CD4-positive, alpha-beta T cell treated with Interferon alpha-2 for 1 hour (primary cell): ENCODE measurements at places on chromosomes 3 and 15.

GRCh38 chr3:191347228-191347627 lies 16.9 kb upstream of the UTS2B start:
- DNase-seq: no peak

- peak; percentile 94 for DNase-seq
These were observed 252 bp upstream of the ARMC8 start for GRCh38 chr3:138186803-138187295.

GRCh38 chr15:22903961-22904534 lies 65.6 kb downstream of the NIPA2 start:
- DNase-seq: no peak

- DNase-seq: no peak
These were observed 113.7 kb downstream of the ATG7 start for GRCh38 chr3:11385891-11386290.

DNA sequence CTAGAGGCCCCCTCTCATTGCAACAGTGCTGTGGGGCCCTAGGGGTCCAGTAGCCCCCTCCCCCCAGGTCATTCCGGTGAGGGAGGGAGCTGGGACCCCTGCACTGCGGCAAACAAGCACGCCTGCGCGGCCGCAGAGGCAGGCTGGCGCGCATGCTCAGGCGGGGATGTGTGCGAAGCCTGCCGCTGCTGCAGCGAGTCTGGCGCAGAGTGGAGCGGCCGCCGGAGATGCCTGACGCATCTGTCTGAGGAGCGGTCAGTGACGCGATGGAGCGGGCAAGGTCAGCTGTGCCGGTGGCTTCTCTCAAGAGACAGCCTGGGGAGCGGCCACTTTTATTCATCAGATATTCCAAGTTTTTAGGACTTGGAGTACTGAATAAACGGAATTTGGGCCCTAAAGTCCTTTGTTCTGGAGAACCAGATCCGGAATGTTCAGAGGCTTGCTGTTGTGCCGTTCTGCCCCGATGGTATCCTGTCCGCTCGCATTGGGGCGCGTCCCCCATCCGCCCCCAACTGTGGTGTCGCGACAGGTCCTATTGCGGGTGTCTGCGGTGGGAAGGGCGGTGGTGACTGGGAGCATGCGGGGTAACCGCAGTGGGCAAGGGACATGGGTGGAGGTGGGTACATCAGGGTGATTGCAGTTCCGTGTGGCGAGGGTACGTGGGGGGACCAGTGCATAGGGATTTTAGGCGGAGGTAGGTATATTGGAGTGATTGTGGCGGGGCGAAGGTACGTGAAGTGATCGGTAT lies at the start of the genes SNRPN and SNURF:
SNRPN (plus strand) TSS at position 205 of the 748 bp plus-strand sequence. CDS start 19,467 bp downstream, outside the sequence.
SNURF (plus strand) TSS at position 205 of the 748 bp plus-strand sequence; CDS start at position 267, 62 bp downstream.
- peak; percentile 68 for DNase-seq

- DNase-seq: no peak
These were observed 65.3 kb upstream of the FSTL1 start for GRCh38 chr3:120516136-120516535.

GRCh38 chr3:65534805-65535204 lies 503.9 kb downstream of the MAGI1 start:
- DNase-seq: no peak

DNA sequence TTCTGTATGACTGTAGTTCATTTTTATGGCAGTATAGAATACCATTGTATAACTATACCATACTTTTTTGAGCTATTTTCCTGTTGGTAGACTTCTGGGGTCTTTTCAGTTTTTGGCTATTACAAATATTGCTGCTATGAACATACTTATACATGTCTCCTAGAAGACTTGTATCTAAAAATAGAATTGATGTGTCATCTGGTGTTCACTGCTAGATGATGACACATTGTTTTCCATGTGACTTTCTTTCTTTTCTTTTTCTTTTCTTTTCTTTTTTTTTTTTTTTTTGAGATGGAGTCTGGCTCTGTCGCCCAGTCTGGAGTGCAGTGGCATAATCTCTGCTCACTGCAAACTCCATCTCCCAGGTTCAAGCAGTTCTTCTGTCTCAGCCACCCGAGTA lies 69.8 kb downstream of the SH3GL3 start:
- no peak for DNase-seq

DNA sequence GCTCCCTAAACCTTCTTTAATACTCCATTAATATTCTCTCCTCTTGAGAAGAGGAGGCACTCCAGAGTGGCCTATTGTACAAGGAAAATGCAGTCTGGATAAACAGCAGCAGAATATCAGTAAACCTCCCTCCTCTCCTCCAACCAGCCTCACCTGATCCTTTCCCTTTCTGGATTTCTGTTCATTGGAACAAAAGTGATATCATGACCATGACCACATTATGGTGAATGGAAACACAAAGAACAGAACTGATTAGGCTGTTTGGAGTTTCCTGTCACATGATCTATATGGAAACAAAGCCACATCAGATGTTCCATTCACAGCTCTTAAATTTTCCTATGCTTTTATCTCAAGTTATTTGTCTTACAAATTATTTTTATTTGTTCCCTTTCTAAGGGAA lies 14.6 kb downstream of the C2CD4B start:
- DNase-seq: no peak

GRCh38 chr3:180804916-180805315 lies 107.6 kb upstream of the FXR1 start:
- no peak for DNase-seq
